K562 (cell line): ENCODE measurements at places on chromosomes 3 and 15. TPM values are rescaled to one million over a fixed set of nuclear protein-coding genes. Genes with fewer than 3 reads are reported as not detected.

DNA sequence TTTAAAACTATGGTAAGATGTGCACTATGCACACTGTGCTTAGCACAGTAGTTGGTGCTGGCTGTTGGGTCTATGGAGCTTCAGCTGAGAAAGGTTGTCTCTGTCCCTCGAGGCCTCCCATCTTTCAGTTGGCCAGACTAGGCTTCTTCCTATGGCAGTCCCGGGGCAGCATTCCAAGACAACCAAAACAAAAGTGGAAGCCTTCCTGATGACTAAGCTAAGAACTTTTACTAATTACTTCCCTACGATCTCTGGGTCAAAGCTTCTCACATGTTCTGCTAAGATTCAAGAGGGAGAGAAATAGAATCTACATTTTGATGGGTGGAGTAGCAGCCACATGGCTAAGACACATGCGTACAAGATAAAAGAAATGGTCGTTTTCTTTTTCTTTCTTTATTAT, 342.8 kb downstream of the TUSC7 start:
- H3K27me3 ChIP-seq, result no peaks in the 10 kb centered on the region
- H3K36me3 ChIP-seq, result no peaks in the 10 kb centered on the region
- DNase-seq, result no peak
- no peak overlapping the region for H3K27ac ChIP-seq

- no peaks in the 10 kb centered on the region for H3K36me3 ChIP-seq
- H3K27ac ChIP-seq, result no peak overlapping the region
- H3K4me1 ChIP-seq, result no peaks in the 10 kb centered on the region
- DNase-seq, result no peak
- H3K27me3 ChIP-seq, result no peaks in the 10 kb centered on the region
Observed at GRCh38 chr3:58299839-58300516, 6.1 kb upstream of the RPP14 start.

DNA sequence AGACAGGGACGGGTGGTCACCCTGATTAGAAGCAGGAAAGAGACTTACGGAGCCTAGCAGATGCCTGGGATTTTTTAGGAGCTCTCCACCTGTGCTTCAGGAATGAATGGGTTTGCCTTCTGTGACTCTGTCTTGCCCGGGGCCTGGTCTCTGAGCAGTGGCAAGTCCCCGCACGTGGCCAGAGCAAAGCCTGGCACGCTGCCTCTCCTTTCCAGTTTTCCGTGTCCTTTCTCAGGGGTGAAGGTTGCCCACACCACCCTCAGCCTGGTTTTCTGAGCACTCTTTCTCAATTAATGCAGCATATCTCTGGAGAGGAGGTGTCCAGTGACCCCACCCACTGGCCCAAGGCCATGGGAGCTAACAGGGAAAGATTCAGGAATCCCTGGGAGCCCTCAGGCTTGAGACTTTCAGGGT, 14.5 kb upstream of the CHST14 start:
- peaks cover 35% of the 10 kb centered on the region; the same call in 2 of the 3 replicates for H3K36me3 ChIP-seq
- no peak for DNase-seq
- no peak overlapping the region for H3K4me3 ChIP-seq
- H3K27me3 ChIP-seq, result no peaks in the 10 kb centered on the region

DNA sequence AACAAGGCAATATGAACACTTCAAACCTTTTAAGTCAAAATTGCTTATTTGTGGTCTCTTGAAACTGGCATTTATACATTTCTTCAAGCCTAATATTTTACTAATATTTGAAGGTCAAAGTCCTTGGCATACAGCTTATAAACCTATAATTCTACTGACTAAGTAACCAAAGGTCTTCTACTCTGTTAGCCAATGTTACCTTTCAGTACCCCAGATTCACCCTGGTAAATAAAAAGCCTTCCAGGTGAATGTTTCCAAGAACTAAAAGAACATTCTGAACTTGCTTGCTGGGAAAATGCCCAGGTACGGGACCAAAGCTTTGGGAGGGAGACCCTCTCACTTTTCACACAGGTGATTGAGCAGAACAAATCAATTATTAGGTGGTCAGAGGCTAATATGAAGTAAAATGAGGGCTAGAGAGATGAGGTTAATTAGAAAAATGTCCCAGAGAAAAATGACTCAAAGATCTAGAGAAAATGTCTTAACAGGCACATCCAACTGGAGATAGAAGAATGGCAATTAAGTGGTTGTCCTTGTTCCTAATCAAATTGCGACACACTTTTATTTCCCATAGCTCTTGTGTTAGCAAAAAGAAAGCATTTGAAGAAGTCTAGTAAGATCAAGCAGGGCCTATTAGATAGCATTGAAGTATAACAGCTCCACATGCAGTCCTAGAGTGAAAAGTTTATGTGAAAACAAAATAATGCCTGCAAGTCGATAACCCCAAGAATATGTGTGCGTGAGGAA, 232.0 kb downstream of the FOXP1 start:
- no peak overlapping the region for H3K27ac ChIP-seq
- no peaks in the 10 kb centered on the region for H3K36me3 ChIP-seq
- no peaks in the 10 kb centered on the region; the same call in 1 of the 2 replicates for H3K4me1 ChIP-seq
- no peak overlapping the region for H3K4me3 ChIP-seq

DNA sequence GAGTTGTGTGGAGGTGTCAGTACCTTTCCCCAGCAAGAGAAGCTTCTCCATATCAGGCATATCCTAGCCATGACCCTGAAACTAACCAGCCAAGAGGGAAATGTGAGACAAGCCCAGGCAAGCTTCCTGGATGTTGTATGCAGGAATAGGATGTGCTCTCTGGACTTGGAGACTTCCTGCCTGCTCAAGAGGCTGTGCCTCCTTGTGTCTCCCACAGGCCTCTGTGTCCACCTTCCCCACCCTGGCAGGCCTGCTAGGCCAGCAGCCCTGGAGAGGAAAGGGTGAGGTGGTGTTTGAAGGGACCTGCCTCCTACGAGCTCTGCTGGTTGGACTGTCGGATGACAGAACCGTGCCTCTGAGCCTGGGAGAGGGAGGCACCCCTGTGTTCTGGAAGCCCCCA, 2.1 kb upstream of the DYNLT2B start:
- no peak overlapping the region for H3K4me3 ChIP-seq
- peak overlapping the region; percentile 4; the same call in 1 of the 3 replicates for H3K27ac ChIP-seq
- H3K27me3 ChIP-seq, result no peaks in the 10 kb centered on the region; the same call in 2 of the 3 replicates
- peaks cover 63% of the 10 kb centered on the region for H3K36me3 ChIP-seq

GRCh38 chr3:44318891-44319311, 19.7 kb upstream of the TCAIM start:
- H3K36me3 ChIP-seq, result no peaks in the 10 kb centered on the region
- H3K4me3 ChIP-seq, result no peak overlapping the region
- H3K27me3 ChIP-seq, result no peaks in the 10 kb centered on the region
- H3K27ac ChIP-seq, result no peak overlapping the region

ITPKA gene
- 33.3 and 35.8 TPM in 2 replicates for total RNA-seq
